Right cardiac atrium (tissue), 5 donors: ENCODE measurements at places on chromosomes 5 and 9.
A peak's percentile ranks its signal among the peaks of the same experiment; 100 is the strongest.

GRCh38 chr5:171450423-171451331, 31.2 kb downstream of the FGF18 start:
- peak; percentile 89 for DNase-seq

DNA sequence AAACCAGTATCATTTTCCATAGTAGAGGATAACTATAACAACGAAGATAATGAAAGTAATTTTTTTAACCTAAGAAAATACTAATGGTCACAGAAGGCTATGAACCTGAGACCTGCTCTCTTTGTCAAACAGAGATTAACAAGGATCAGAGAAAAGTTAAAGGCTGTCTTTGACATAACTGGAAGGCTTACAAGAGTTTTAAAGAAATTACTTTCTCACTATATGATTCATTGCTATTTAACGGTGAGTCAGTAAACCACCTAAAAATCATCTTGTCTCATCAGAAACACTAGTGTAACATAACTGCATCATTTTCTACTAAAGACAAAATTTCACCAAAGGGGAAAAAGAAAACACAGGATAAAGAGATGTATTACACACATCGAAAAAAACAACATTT, 19.3 kb downstream of the MLANA start:
- no peak for DNase-seq

DNA sequence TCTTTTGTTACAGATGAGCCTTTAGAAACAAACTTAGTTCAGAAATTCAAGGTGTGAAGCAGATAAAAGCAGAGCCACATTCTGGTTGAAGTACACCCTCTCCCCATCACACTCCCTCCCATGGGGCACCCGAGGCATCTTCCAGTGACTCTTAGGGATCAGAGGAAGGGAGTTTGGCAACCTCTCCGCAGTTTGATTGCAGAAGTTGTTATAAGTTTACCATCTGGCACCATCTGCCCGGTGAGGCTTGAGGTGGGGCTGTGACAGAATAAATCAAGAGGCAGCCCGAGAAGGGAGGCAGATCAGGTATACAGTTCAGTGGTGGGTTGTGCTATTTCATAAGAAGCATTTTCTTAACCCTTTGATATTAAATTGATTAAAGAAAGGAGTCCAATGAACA, 458.6 kb upstream of the CLINT1 start:
- DNase-seq: no peak

DNA sequence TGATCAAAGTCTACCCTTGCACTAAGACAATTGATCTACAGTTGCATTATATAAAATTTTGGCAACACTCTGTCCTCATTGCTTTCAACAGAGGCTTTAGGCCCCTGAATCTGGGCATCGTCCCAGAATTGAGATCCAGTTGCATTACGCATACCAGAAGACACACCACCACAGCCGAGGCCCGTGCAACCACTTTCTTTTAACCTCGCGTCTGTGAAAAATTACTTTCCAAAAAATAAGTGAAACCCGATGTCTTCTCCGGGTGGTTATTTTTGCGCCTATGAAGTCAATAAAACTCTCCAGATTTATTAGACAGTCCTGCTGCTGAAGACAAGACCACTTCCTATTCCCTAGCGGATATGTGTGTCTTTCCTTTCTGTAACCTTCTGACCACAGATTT, 52.1 kb upstream of the NFIB start:
- DNase-seq: peak; percentile 73

GRCh38 chr9:78598120-78598519, 301.2 kb downstream of the PSAT1 start:
- no peak for DNase-seq

- DNase-seq: peak; percentile 18
Observed at GRCh38 chr5:176526462-176526861, 10.7 kb downstream of the RNF44 start.

GRCh38 chr5:39476843-39477220, 52.1 kb upstream of the DAB2 start:
- no peak for DNase-seq

GRCh38 chr9:1939466-1939865, 75.7 kb upstream of the SMARCA2 start:
- DNase-seq: no peak

DNA sequence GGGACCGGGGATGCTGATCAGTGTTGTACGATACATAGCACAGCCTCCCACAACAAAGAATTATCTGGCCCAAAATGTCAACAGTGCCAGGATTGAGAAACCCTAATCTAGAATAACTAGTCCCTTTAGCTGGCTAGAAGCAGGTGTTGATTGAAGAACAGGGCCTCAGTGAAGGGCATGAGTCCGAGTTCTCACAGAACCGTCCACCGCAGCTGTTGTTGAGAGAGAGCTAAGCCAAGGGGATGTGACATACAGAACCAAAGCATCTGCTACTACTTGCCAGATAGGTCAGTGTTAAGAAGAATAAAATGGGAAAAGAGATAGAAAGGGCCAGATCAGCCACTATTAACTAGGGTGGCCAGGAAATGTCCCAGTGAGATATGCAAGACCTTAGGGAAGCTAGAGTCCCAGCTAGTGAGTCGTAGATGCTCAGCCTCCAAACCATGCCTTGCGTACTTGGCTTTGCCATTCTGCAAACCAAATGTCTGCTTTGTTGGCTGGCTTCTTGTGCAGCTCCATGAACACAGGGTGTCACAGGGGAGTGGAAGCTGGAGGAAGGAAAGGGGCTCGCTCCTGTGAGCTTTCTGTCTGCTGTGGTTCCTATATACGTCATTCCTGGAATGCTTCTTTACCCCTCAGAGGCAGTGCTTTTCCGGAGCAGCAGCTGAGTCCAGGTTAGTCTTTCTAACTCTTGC, 68.9 kb downstream of the FBXO38 start:
- peak; percentile 71 for DNase-seq
